NCI-H187 (cell line): ENCODE measurements at places on chromosomes 12 and 14.

DNA sequence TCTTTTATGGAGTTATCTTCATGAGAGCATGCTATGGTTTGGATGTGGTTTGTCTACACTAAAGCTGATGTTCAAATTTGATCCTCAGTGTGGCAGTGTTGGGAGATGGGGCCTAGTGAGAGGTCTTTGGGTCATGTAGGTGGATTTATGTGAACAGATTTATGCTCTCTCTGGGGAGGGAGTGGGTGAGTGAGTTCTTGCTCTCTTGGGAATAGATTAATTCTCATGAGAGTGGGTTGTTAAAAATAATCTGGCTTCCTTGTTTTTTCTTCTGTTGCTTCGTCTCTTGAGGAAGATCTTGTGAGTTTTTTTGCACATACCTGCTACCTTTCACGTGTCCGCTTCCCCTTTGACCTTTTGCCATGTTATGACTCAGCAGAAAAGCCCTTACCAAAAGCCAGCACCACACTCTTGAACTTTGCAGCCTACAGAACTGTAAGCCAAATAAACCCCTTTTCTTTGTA, 20.5 kb downstream of the DERA start:
- no peak for DNase-seq

GRCh38 chr12:115968211-115968610, 309.3 kb downstream of the MED13L start:
- no peak for DNase-seq

DNA sequence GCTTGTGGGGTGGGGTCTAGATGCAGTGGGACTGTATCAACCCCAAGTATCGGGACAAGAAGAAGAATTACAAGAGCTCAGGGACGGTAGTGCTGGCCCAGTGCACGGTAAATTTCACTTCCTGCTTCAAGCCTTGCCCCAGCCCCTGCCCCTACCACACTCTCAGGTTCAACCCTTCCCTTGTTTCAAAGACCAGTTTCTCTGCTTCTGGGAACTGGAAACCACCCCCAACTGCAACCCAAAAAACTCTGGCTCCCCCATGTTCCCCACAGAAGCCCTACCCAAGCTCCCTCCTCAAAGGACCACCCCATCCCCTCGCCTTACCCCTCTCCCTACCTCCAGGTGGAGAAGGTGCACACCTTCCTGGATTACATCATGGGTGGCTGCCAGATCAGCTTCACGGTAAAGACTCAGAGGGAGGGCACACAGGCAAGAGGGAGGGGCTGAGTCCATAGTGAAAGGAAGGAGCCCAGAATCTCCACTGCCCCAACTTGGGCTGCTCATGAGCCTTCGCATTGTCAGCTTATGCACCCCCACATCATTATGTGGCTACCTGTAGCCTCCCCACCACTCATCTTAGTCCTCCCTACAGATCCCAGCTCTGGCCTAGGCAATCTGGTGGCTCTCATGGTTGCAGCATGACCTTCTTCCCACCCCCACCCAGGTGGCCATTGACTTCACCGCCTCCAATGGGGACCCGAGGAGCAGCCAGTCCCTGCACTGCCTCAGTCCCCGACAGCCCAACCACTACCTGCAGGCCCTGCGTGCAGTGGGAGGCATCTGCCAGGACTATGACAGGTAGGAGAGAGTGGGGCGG, 4.3 kb downstream of the CPNE6 start:
- no peak for DNase-seq

DNA sequence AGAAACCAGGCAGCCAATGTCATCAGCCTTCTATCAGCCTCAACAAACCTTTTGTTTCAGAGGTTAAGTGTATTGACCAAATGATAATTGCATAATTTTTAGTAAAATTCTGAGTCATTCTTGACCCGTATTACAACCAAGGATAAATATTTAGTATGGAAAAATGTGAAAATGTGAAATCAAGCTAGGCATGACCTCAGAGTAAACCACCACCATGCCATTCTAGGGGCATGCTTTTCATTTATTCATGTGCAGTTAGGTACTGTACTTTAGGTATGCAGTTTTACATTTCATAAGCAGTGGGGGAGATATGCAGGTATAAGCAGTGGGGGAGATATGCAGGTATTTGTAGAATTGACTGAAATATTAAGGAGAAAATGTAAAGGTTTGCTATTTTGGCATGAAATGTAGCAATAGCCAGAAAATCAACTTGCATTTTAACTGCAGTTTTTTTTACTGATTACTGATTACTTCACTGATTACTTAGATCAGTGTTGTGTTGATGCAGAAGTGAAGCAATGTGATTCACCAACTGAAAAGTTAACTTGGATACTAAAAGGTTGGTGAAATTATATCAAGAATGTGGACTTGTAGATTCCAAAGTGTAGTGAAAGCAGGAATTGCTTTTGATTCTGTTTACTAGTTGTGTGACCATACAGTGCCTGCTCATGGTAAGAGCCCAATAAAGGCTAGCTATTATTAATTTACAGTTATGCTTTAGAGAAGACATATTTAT, 184.2 kb downstream of the ESR2 start:
- DNase-seq, result no peak

DNA sequence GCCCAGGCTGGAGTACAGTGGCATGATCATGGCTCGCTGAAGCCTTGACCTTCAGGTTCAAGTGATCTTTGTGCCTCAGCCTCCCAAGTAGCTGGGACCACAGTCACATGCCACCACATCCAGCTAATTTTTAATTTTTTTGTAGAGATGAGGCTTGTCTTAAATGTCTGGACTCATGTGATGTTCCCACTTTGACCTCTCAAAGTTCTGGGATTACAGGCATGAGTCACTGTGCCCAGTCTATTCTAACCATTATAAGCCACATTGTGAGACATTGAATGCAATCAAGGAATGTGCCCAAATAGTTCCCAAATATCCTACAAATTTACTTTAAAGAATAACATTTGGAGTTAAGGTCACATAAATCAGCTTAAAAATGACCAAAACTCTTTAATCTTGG, 130.7 kb upstream of the ARID2 start:
- DNase-seq, result no peak
